ENCODE measurements at places on chromosomes 13 and 19. TPM values are rescaled to one million over a fixed set of nuclear protein-coding genes. Genes with fewer than 3 reads are reported as not detected.

Gene ZNF556
- total RNA-seq = not detected

Gene SIGLEC8
- total RNA-seq = not detected

Gene INSL3
- total RNA-seq = 6.9 TPM

Gene IZUMO2
- total RNA-seq = not detected

Gene MUC16
- not detected for total RNA-seq

Gene KLHL1
- not detected for total RNA-seq

Gene CEACAM4
- not detected for total RNA-seq

- no peak overlapping the region for H3K27ac ChIP-seq
- no peak for DNase-seq
- H3K4me3 ChIP-seq = no peak overlapping the region
Observed at GRCh38 chr19:49843265-49843664, 7.7 kb upstream of the PTOV1 start.
